ENCODE measurements at places on chromosomes 2 and 18. TPM values are rescaled to one million over a fixed set of nuclear protein-coding genes. Genes with fewer than 3 reads are reported as not detected.
A peak's percentile ranks its signal among the peaks of the same experiment; 100 is the strongest.

The HRH4 gene
- total RNA-seq, result 0.06 TPM

The ANKRD30B gene
- total RNA-seq, result not detected

The SERPINB12 gene
- total RNA-seq, result 62.8 TPM

The FBXO36 gene
- 3.4 TPM for total RNA-seq

The HOXD12 gene
- total RNA-seq, result not detected

The RAB6D gene
- not detected for total RNA-seq

The STEAP3 gene
- total RNA-seq, result 24.4 TPM

The TFPI gene
- total RNA-seq, result 15.6 TPM

The PPP1R1C gene
- total RNA-seq, result not detected

The COL6A3 gene
- total RNA-seq, result 63.4 TPM

The RIT2 gene
- not detected for total RNA-seq

The RPRM gene
- 0.84 TPM for total RNA-seq

The DNAJC27 gene
- 3.4 TPM for total RNA-seq

The GKN1 gene
- not detected for total RNA-seq

The TCF23 gene
- not detected for total RNA-seq

The EVX2 gene
- total RNA-seq, result not detected

The GREB1L gene
- 6.5 TPM for total RNA-seq

The ARHGEF4 gene
- 220 TPM for total RNA-seq

The DOK1 gene
- total RNA-seq, result 5.0 TPM

- no peak for DNase-seq
These were observed 33.6 kb upstream of the PDCL3 start for GRCh38 chr2:100529176-100529575.

DNA sequence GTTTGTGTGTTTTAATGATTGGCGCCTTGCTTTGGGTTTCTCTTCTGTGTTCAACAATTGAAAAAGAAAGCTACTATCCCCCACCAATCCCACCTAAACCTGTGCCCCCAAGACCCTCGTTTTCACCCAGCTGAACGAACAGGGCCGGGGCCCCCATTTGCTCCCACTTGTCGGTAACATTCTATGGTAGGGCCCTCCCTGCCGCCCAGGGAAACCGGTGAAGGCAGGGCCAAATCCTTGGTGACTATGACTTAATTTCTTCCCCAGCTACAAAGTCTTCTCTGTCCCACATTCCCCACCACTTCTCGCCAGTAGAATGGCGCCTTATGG, 598 bp upstream of the SNRNP200 start:
- no peak for DNase-seq

- DNase-seq, result no peak
These were observed 236.1 kb downstream of the CDH20 start for GRCh38 chr18:61569176-61569892.

GRCh38 chr2:73013936-73014335, 57.6 kb downstream of the SFXN5 start:
- DNase-seq, result no peak

DNA sequence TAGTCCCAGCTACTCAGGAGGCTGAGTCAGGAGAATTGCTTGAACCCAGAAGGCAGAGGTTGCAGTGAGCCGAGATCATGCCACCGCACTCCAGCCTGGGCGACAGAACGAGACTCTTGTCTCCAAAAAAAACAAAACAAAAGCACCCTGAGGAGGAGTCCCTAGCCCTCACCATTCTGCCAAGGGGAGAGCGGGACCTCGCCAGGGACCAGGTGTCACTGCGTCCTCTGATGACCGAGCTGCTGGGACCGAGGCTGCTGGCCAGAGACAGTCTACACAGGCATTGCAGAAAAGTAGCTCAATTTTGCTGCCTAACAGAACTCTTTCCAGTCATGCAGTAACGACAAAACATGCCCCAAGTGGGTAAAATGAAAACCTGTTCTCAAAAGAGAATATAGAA, 18.4 kb downstream of the NCK2 start:
- no peak for DNase-seq

DNA sequence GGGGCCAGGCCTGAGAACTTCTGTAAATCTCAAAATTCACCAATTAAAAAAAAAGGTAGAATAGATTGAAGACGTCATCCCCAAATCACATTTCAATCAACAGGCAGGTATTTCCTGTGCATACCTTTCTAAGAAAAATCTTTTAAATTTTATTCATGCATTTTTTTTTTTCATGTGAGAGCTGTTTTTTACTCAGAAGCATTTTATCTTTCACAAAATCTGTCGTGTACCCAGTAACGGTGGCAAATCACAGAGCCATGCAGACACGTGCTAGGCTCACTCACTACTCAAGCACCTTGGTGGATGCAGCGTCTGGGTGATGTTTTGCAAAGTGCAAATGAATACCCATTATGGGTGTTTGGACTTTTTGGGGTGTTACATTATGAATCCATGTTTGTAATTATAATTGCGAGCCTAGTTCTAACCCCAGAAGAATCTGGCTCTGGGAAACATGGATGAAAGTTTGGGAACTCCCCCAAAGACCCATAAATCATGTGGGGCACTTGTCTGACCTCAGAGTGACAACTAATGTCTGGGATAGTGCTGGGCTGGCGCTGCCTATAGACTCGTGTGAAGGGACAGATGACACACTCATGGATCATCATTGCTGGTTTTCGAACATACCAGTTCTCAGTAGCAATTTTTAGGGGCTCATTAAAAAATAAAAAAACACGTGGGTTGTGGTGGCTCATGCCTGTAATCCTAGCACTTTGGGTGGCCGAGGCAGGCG, 335.2 kb downstream of the LPIN1 start:
- no peak for DNase-seq

- DNase-seq, result peak; percentile 27
These were observed 158.8 kb upstream of the SLC39A10 start for GRCh38 chr2:195498176-195498575.

- DNase-seq, result no peak
These were observed 711 bp downstream of the GPR17 start for GRCh38 chr2:127646487-127647241.

DNA sequence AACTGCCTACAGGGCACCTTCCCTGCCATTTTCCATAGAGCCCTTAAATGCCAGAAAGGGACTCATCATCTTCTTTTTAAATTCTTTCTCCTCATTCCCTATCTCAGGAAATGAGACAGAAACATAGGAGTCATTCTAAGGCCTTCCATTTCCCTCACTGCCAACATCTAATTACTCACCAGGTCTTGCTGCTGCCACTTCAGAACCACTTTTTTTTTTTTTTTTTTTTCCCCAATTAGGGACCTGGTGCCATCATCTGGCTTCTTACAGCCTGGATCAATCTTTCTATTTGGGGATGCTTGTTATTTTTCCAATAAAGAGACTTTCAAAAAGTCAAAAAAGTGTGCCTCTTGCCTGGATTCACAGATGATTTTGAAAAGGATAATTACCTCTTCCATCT, 373.4 kb downstream of the LPIN1 start:
- no peak for DNase-seq

DNA sequence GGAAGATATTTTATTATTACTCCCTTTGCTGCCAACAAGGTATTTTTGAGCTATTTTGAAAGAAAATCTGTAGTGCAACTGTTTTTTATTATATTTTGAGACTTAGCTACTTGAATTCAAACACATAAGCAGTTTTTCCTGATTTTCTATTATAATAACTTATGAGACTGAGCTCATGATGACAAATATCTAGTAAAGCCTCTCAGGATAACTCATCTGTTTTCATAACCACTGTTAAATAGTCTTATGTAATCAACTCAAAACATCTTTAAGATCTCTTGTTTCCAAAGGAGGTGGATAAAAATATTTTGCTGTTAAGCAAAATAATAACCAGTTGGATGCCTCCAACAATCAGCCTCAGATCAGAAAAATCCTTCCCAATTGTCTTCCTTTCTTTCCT, 21.9 kb upstream of the PPP1CB start:
- no peak for DNase-seq

DNA sequence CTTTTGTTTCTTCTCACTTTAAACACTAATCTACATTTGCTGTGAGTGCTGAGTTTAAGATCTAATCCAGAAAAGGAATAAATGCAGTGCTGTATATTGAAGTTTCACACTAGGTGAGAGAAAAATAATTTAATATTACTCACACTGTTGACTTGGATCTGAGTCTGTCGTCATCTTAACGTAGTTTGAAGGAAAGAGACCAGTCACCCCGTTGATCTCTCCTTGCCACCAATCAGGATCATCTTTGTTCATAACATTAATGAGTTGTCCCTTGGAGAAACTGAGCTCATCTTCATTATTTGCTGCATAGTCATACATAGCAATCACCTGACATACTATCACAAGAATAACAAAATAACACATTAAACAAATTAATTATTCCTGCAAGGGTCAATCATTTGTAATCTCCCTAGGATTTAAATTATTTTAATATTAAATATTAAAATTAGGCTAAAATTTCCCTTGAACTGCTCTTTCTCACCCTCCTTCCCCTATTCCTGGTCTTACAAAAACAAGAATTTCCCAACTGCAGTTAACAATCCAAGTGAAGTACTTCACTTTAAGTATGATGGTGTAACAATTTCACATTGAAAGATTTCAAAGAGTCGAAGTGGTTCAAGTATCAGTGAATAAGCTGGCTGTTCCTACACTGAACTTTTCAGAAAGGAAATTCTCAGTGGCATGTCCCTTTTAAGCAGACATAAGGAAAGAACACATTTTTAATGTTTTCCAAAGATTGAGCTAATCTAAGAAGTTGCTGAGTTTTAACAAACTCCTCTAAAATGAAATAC, 71.3 kb downstream of the FAM228A start:
- DNase-seq, result no peak

GRCh38 chr18:9066817-9067306, 35.6 kb upstream of the NDUFV2 start:
- DNase-seq, result no peak

GRCh38 chr2:180732337-180732736, 248.1 kb upstream of the UBE2E3 start:
- no peak for DNase-seq

DNA sequence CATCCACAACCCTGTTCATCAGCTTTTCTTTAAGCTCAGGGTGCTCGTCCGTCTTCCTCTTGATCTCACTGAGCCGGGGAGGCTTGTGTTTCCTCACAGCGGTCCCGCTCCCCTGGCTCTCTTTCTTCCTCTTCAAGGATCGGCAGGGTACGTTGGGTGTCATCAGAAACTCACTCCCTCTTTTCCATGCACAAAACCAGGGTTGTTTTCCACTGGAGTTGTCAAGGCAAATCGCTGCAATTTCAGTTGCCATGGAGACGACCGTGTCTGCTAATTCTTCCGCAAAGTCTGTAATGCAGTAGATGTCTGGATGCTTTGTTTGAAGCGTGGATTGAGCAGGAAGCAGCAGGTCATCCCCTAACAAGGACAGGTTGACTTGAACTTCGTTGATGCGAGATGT, 146.4 kb downstream of the DAW1 start:
- no peak for DNase-seq

- no peak for DNase-seq
These were observed 89.6 kb downstream of the UPP2 start for GRCh38 chr2:158191076-158191895.

- DNase-seq, result no peak
These were observed 24.4 kb upstream of the ERMN start for GRCh38 chr2:157349949-157350515.

- no peak for DNase-seq
These were observed 131.2 kb downstream of the LYPD6B start for GRCh38 chr2:149169656-149170055.

DNA sequence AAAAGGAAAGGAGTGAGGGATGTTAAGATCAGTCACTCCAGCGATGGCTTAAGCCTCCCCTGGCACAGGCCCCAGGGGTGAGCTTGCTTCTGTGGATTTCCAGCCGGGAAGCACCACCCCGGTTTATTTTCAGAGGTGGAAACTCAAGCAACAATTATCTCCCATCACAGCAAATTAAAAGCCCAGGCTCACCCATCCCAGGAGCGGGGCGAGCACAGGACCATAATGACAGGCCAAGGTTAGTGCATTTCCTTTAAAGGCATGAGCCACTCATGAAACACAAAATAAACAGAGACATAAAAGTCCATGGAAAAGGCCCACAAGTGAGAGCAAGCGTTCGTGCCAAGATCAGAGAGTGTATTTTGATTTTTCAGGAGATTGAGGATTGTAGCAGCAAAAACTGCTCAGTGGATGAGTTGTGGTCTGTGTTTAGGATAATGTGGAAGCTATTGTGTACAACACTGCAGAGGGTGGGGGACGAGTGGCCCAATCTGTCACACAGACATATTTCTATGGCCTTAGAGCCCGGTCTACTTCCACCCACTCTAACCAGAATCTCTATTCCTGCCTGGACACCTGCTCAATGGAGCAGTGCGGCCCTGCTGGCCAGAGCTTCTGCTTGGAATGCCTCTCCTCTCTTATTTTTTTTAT, 111.4 kb upstream of the CDC42EP3 start:
- no peak for DNase-seq

- DNase-seq, result no peak
These were observed 154.0 kb upstream of the ARL4C start for GRCh38 chr2:234650911-234651310.

DNA sequence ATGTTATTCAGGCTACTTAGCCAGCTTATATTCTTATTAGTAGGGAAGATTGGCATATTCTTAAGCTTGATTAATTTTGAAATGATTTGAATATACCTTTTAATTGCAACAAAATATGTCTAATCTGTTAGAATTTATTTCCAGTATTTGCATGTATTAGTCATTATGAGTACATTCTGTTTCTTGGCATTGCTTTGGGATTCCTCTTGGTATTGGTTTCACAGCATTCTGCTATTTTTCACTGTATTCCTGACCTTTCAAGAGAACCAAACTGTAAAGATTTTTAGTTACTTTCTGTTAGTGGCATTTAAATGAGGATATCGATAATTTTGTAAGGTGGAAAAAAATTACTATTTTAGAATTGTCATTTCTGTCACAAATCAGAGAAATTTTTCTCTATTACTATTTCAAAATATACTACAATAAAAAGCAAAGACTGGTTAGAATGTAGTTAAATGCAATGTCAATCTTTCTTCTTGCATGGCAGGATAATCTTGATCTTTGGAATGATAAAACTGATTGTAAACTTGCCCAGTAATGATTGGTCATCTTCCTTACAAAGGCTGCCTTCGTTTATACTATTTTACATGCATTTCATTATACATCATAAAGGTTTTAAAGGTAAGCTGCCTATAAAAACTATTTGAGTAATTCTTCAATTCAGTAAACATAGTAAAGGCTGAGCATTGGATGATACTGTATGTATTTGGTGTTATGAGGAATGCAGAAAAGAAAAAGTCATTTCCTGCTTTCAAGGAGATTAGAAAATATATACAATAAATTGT, 86.1 kb downstream of the SLC4A10 start:
- no peak for DNase-seq

DNA sequence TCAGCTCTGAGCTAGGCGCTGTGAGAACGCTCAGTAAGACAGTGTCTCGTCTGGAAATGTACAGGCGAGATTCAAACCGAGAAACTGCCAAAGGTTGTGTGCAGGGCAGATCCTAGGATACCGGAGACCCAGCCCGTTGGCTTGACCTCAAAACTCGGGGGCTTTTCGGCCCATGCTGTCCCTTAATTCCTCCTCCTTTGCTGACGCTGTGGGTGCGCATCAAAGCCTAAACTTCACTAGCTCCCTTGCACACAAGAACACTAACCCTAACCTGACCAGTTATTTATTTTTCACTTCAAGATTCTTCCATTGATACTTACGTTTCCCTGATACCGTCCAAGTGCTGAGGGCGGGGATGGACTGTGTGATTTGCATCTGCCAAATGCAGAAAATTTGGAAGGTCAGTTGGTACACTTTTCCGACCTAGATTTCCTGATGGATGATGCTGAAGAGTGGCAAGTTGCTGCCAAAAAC, 1.0 kb upstream of the AAK1 start:
- no peak for DNase-seq
